ENCODE measurements at places on chromosomes 7 and 10. TPM values are rescaled to one million over a fixed set of nuclear protein-coding genes. Genes with fewer than 3 reads are reported as not detected.

- peak; percentile 25 for DNase-seq
Observed at GRCh38 chr10:61900829-61901792, at the start of gene ARID5B. Gene ARID5B (plus strand): TSS chr10:61901699. CDS start chr10:61901710, 11 bp downstream.

DNA sequence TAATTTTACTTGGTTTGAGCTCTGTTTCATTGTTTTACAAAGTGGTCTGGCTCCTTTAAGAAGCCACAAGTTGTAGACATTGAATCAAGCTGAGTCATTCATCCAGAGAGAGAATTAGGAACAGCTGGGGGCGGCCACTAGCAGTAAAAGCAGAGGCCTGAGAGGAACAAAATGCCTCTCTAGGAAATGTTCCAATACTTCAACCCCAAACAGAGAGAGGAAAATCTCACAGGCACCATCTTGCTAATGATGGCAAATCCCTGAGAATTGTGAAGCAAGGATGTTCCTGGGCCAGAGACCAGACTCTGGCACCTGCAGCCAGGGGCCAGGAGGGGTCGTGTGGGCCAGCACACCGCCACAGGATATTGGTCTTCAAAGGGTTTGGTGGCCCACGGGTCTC is 26.5 kb upstream of the TRIL start:
- DNase-seq = no peak

DNA sequence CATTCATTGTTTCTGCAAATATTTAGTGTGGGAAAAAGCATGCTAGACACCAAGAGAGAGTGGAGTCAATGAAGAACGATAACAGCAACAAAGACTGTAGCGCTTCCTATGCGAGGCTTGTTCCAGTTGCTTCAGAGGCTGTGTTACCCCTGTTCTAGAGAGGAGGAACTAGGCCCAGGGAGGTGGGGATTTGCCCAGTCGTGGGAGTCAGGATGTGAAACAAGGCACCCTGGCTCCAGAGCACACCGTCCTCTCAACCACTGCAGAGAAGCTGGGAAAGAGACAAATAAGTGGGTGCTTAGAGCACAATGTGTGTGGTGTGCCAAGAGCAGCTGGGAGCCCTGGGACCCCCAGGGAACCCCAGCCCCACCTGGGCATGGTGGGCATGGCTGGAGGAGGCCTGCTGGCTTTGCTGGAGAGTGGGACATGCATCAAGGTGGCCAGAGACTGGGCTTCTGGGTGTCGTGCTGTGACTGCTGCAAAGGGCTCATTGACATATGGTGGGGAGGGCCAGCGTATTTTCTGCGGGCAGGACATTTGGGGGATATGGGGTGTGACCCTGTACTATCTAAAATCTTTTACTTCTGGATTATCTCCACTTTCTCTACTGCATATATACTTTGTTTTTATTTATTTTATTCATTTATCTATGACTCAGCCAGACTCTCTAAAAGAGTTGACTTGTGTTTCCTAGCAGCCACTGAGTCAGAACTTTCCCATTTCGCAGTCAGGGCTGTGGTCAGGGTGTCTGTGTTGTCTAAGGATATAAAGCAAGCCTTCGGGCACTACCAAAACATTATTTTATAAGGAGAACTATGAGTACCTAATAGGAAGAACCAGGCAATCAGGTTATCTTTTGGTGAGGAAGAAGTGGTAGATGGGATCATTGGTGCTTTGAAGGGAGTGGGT is 95.4 kb downstream of the TCF7L2 start:
- no peak for DNase-seq

DNA sequence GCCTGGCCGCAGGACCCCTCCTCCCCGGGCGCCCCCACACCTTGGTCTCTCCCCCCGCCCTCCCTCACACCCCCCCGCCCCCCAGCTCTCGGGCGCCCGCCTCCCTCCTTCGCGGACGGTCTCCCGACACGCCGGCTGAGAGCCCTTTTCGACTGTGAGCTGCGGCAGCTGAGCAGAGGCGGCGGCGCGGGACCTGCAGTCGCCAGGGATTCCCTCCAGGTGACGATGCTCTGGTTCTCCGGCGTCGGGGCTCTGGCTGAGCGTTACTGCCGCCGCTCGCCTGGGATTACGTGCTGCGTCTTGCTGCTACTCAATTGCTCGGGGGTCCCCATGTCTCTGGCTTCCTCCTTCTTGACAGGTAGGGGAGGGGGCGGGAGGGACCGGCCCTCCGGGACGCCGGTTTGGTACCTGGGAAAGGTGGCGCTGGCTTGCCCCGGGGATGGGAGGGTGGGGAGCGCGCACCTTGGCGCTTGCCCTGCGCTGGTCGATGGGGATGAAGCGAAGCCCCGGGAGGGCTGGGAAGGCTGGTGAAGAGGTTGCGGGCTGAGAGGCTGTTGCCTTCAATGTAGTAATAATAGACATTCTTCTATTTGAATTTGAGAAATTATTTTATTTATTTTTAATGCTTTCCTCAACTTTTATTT is at the start of gene BMPER:
TSS of gene BMPER (plus strand) at position 151 of the 644 bp plus-strand sequence. CDS start at position 226, 75 bp downstream.
- DNase-seq = no peak

- DNase-seq = no peak
Observed at GRCh38 chr7:130286881-130287280, 6.1 kb upstream of the CPA4 start.

DNA sequence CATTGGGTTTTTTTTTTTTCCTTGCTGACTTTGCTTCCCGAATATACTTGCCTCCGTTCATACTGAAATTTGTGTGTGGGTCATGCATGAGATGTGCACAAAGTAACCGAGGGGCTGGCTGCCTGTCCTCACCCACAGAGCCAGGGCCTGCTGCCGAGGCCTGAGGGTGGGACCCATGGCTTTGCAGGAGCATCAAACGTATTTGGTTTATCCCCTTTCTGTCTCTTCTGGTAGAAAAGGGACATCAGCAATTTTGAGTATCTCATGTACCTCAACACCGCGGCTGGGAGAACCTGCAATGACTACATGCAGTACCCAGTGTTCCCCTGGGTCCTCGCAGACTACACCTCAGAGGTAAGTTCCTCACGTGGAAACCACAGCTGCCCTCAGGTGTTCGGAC is 3.5 kb upstream of the LRRC18 start:
- DNase-seq = no peak

GRCh38 chr10:131789516-131789915 is 111.3 kb upstream of the PPP2R2D start:
- DNase-seq = no peak

DNA sequence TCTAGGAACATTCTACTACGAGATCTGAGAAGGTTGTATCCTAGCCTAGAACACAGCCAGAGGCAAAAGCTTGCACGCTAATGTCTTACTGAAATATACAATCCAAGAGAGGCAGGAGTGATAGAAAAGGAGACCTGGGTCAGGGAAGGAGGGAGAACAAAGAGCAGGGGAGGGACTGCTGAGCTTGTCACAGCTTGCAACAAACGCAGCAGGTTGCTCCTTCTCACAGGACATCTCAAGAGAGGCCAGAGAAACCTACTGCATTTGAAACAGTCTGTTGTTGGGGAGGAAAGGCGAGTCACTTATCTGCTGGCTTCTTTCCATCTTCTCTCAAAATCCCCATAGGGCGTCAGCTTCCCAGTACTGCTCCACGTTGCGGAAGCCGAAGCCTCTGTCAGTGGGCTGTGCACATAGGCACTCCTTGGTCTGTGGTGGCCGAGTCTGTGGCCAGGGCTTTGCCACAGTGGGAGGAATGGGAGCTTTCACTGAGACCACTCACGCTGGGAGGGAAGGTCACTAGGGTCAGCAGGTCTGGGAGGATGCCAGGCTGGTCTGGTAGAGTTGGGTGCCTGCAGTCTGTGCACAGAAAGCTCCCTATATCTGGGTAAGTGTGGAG is 25.8 kb upstream of the GPNMB start:
- DNase-seq = no peak

DNA sequence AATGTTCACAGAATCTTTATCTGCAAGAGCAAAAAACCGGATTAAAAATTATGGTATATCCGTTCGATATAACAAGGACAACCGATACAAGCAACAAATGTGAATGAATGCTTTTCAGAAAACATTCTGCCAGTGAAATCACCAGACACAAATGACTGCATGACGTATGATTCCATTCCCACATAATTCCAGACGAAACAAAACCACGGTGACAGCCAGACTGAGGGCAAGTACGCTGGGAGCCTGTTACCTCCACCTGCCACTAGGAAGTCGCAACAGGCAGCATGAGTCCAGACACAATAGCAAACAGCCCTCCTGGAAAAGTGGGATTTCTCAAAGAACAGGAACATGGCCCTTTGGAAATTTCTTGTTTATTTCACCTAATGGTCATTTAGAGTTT is 41.7 kb downstream of the MAD1L1 start:
- DNase-seq = no peak

DNA sequence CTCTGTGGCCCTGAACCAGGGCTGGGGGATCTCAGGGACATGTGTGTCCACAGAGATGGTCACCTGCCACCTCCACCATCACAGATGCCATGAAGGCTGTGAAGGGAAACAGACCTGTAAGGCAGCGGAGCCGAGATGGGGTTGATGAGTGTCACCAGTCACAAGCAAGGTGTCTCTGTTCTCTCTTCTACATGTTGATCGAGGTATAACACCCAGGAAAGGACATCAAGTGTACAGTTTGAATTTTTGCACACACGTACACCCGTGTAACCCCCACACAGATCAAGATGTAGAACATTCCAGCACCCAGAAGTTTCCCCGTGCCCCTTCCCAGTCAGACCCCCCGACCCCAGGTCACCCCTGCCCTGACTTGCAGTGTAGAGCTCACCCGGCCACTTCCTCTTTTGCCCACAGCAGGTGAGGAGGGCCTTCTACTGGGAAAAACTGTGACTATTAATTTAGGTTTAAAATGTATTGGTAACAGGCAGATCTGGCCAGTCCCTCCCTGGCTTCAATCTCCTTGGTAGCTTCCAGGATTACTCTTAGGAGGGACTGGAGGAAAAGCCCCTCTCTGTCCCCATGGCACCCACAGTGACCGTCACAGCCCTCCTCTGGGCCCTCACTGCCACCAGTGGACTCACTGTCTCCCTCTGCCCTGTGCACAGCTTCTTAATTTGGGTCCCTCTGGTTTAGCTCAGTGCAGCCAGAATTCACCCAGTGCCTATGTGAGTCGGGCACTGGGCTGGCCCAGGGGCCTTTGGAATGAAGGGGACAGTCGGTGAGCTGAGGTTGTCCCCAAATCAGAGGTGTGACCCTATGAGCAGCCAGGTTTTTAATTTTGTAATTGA is 108.2 kb downstream of the LHPP start:
- DNase-seq = no peak

- no peak for DNase-seq
Observed at GRCh38 chr10:101215397-101216206, 13.7 kb downstream of the LBX1 start.

GRCh38 chr7:101857358-101857811 is 40.0 kb downstream of the CUX1 start:
- no peak for DNase-seq

- DNase-seq = no peak
Observed at GRCh38 chr7:26378016-26378415, 86.4 kb downstream of the SNX10 start.

The NANOS1 gene
- 1.9 TPM for total RNA-seq

The LRRTM3 gene
- total RNA-seq = 0.25 TPM

The GOLGA7B gene
- total RNA-seq = 2.0 TPM

The TRA2A gene
- total RNA-seq = 19.1 TPM

The ARPC1B gene
- 51.7 TPM for total RNA-seq

The PNLIPRP1 gene
- total RNA-seq = 4,882 TPM

The VPS37D gene
- total RNA-seq = 2.9 TPM

Measured in pancreas (tissue), 10 donors.